Parietal lobe (tissue), 2 donors: ENCODE measurements at places on chromosomes 16 and 17. TPM values are rescaled to one million over a fixed set of nuclear protein-coding genes. Genes with fewer than 3 reads are reported as not detected.

Gene IL21R
- total RNA-seq = not detected

Gene IL32
- 1.6 TPM for total RNA-seq

Gene TADA2A
- total RNA-seq = 46.3 TPM

Gene SLC5A11
- total RNA-seq = not detected

Gene ABCC6
- total RNA-seq = not detected

Gene HSD11B2
- not detected for total RNA-seq

Gene SPATA22
- 1.3 TPM for total RNA-seq

Gene KRTAP2-3
- total RNA-seq = not detected

Gene PRSS22
- total RNA-seq = not detected

Gene KRT12
- not detected for total RNA-seq

Gene RPL13
- 1,500 TPM for total RNA-seq

Gene C17orf50
- total RNA-seq = not detected

Gene ZNF19
- 12.2 TPM for total RNA-seq

Gene NUDT7
- 3.1 TPM for total RNA-seq

Gene PARD6A
- 7.8 TPM for total RNA-seq

Gene JMJD6
- 26.6 TPM for total RNA-seq

Gene BEAN1
- 7.5 TPM for total RNA-seq

Gene RTN4RL1
- total RNA-seq = 27.9 TPM

Gene PRM2
- not detected for total RNA-seq

Gene SMIM36
- not detected for total RNA-seq

Gene SOX9
- total RNA-seq = 27.9 TPM

Gene CD19
- 0.94 TPM for total RNA-seq

Gene PYY
- total RNA-seq = not detected

Gene PDE6G
- total RNA-seq = not detected

Gene UTS2R
- total RNA-seq = not detected

Gene KRTAP2-2
- total RNA-seq = not detected

Gene KIF18B
- 2.2 TPM for total RNA-seq

Gene HOXB6
- not detected for total RNA-seq

Gene YPEL2
- total RNA-seq = 14.1 TPM

Gene ANKRD40CL
- not detected for total RNA-seq

Gene C17orf107
- total RNA-seq = 3.8 TPM

Gene CASKIN1
- 39.8 TPM for total RNA-seq

Gene ADGRG3
- not detected for total RNA-seq

Gene CCDC154
- 1.9 TPM for total RNA-seq

Gene TPSG1
- total RNA-seq = not detected
